Epithelial cell of proximal tubule (primary cell): ENCODE measurements at places on chromosomes 6 and 20. TPM values are rescaled to one million over a fixed set of nuclear protein-coding genes. Genes with fewer than 3 reads are reported as not detected.
A peak's percentile ranks its signal among the peaks of the same experiment; 100 is the strongest.

GRCh38 chr6:5155906-5156305 lies 70.8 kb downstream of the PPP1R3G start:
- DNase-seq: no peak

IL17A gene
- not detected in 2 replicates for total RNA-seq

DNA sequence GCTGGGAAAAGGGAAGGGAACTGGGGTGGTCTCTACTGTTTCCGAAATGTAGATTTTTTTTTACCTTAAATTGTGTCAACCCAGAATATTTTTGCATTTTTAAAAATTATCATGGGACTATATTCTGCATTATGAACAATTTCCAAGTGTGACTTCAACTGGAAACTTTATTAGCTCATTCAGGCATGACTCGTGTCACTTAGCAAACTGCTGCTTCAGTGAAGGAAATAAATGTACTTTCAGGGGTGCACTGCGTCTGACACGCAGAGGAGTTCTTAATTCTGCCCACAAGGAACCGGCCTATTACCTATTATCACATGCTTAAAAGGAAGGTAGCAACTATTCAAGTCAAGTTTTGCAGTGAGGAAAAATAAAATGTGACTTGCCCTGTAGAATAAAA lies 291.3 kb upstream of the PRDM1 start:
- DNase-seq: no peak

DNA sequence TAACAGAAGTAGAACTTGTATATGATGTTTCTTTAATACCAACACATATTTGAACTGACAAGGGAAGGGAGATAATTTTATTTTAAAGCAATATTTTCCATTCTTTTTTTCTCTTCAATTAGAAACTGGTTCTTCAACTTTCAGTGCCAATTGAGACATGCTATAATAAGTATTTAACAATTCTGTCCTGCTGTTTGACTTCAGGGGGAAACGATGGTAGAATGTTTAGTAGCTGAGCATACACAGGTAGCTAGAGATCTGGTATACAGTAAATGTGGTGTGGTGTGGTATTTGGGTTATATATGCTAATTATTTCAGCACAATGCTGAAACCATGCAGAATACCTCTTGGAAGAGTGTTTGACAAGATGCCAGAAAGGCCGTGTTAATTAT lies 156.9 kb downstream of the ARID1B start:
- DNase-seq: no peak

PARD6B gene
- 17.1 and 44.4 TPM in 2 replicates for total RNA-seq

GRCh38 chr6:154521412-154521811 lies 10.9 kb upstream of the CNKSR3 start:
- no peak for DNase-seq

TCF21 gene
- total RNA-seq: 0.23 and 1.0 TPM in 2 replicates

MCCD1 gene
- not detected in 2 replicates for total RNA-seq

- peak; percentile 51 for DNase-seq
These were observed 147.5 kb upstream of the TCF21 start for GRCh38 chr6:133741375-133741861.
